ENCODE measurements at places on chromosomes 1 and 21. TPM values are rescaled to one million over a fixed set of nuclear protein-coding genes. Genes with fewer than 3 reads are reported as not detected.

Gene C4BPA
- total RNA-seq: not detected

Gene CLCA1
- not detected for total RNA-seq

DNA sequence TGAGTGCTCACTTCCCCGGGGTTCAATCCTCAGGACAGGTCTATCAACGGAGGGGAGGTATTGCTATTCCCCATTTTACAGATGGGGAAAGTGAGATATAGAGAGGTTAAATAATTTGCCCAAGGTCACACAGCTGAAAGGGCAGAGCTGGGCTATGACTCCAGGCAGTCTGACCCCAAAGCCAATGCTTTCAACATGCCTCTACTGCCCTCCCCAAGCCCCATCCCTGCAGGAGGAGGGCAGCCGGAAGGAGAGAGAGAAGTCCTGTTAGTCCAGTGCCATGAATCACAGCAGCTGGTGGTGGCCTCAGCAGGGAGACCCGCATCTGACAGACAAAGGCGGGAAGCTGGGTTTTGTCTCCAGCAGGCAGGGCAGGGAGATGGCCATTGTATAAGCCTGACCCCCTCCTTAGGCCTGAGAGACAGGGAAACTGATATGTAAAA lies 20.0 kb upstream of the CLIC4 start:
- DNase-seq: no peak

GRCh38 chr1:214264196-214264595 lies 16.8 kb upstream of the SMYD2 start:
- peak; percentile 92 for DNase-seq

Gene KANK4
- total RNA-seq: under 0.01 TPM

DNA sequence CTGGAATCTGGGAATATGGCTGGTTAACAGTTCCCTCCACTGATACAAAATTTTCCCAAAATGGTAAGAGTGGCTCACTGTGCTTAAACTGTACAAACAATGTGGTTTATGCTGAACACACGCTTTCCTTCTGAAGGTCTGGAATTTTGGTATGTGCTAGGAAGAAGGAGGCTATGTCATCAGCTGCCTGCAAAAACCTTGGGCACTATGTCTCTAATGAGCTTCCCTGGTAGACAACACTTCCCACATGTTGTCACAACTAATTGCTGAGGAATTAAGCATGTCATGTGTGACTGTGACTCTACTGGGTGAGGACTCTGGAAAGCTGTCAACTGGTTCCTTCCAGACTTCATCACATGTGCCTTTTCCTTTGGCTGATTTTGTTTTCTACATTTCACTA lies 29.2 kb downstream of the IPP start:
- no peak for DNase-seq

DNA sequence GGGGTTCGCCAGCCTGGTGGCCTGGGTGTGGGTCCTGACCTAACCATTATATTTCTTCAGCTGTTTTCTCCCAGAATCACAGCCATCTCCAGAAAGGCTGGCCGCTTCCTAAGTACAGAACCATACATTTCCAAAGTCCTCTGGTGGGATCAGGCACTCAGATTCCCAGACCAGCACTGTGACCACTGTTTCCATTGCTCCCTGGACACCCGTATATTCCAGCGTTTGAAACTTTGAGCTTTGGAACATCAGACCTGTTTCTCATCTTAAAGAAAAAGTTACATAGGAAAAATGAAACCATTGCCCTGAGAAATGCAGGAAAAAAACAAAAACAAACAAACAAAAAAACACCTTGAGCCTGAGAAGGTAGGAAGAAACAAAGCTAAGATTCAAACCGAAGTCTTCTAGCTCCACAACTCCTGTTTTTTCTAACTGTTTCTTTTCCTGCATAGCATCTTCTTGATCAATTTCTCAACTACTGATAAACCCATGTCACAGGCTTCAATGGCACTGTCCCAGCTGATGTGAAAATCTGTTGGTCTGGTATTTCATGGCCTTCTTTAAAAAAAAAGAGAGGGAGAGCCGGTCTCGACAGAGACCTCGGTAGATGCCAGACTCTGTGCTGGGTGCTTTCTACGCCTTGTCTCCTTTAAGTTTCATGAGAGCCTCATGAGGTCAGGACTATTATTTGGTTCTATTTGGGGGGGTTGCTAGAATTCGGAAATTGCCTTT lies 221.3 kb downstream of the TOMM20 start:
- no peak for DNase-seq

GRCh38 chr1:89600451-89601224 lies 32.3 kb upstream of the LRRC8C start:
- DNase-seq: no peak

DNA sequence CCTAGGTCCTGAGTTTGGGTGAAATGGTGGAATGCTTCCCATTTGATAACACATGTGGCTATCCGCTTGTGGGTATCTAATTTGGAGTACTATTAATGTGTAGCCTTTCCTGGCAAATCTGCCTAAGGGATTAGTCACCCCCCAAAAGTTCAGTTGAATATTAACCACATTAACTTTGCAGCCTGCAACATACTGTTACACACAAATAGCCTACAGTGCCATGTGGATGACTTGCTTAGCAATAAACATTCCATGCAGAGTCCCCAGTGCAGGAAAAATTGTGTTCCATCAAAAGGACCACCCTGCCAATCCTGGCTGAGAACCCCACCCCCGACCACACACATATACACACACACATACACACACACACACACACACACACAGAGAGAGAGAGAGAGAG lies 303.3 kb upstream of the ESRRG start:
- DNase-seq: peak; percentile 81

DNA sequence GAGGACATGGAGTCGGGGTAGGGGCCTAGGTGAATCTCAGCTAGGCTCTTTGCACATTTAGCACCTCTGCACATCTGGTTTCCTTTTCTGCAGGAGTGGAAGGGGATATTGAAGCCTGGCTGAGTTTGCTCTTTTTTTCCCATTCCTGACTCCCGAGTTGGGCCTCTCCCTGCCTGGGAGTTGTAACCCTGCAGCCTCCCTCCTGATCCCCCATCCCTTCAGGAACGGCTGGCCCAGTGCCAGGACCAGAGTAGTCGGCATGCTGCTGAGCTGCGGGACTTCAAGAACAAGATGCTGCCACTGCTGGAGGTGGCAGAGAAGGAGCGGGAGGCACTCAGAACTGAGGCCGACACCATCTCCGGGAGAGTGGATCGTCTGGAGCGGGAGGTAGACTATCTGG lies 836 bp downstream of the OLFML3 start:
- no peak for DNase-seq

Data from epithelial cell of proximal tubule (primary cell).